ENCODE measurements at places on chromosomes 5 and 9. TPM values are rescaled to one million over a fixed set of nuclear protein-coding genes. Genes with fewer than 3 reads are reported as not detected.

GRCh38 chr9:82882138-82882537, 180.8 kb downstream of the RASEF start:
- peak; percentile 56 for DNase-seq

GRCh38 chr5:51279983-51280706, 103.1 kb upstream of the ISL1 start:
- no peak for DNase-seq

- DNase-seq = no peak
These were observed 80.7 kb downstream of the DRD1 start for GRCh38 chr5:175363300-175363699.

GRCh38 chr5:135468541-135468940, 16.4 kb upstream of the TIFAB start:
- no peak for DNase-seq

Gene CDKN2B-AS1
- polyA plus RNA-seq = 0.75 TPM

Gene ACTBL2
- 0.10 TPM for polyA plus RNA-seq

DNA sequence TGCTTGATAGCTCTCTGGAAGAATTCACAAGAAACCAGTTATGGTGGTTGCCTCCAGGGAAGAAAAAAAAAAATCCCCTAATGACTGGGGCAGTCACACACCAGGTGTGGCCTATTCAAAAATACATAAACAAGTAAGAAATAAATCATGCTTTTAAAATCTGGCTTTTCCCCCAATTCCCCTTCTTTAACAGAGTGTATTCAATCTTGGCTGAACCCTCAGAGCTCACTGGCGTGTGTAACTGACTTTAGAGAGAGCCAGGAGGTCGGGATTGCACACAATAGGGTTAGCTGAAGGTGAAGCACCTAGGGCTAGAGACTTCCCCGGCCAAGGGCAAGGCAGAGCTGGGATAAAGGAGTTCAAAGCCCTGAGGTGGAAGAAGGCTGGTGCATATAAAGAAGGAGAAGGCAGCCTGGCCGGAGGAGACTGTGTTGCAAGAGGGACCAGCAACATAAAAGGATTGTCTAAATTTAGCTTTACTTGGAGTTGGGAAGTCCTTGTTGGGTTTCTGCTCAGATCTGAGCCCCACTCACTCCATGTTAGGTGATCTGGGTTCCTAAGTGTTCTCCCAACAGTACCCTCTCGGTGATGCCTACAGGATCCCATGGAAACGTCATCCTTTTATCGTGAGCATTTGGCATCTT, 19.7 kb downstream of the FNBP1 start:
- peak; percentile 55 for DNase-seq

DNA sequence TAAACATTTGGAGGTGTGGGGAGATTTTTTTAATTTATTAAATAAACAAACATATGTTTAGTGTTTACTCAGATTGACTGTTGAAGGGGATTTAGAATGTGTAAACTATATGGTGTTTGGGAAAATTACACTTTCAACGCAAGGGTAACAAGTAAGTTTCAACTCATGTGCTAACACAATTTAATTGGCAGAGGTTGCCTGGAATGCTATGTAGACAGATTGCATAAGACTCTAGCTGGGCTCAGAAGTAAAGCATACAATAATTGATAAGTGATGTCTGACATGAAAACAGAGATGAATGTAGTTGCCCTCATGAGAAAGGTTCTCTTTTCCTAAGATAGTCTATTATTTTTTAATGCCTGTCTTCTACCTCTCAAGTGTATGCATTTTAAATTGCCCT, 617.4 kb downstream of the KCTD16 start:
- no peak for DNase-seq

DNA sequence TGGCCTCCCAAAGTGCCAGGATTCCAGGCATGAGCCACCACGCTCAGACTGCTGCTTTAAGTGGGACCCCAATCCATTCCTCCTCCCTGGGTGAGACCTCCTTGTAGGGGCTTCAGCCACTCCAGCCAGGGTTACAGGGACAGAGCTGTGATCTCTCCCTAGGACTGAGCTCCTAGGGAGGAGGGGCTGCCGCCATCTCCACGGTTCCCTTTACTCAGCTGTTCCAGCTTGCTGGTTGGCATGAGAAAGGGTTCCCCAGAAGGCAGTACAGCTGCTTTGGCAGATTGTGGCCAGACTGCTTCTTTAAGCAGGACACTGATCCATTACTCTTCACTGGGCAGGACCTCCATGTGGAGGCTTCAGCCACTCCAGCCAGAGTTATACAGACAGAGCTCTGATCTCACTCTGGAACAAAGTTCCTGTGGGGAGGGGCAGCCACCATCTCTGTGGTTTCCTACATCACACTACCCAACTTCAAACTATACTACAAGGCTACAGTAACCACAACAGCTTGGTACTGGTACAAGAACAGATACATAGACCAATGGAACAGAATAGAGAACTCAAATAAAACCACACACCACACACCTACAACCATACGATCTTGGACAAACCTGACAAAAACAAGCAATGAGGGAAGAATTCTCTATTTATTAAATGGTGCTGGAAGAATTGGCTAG, 7.2 kb downstream of the INSL6 start:
- no peak for DNase-seq

Gene CDK5RAP2
- 19.8 TPM for polyA plus RNA-seq

Gene SCGB3A1
- polyA plus RNA-seq = not detected

GRCh38 chr5:177003649-177004048, 2.9 kb downstream of the UIMC1 start:
- no peak for DNase-seq

- DNase-seq = no peak
These were observed 67.1 kb downstream of the RETREG1 start for GRCh38 chr5:16549491-16550206.

Gene GABRA6
- polyA plus RNA-seq = not detected

Gene NUDT12
- 5.2 TPM for polyA plus RNA-seq

DNA sequence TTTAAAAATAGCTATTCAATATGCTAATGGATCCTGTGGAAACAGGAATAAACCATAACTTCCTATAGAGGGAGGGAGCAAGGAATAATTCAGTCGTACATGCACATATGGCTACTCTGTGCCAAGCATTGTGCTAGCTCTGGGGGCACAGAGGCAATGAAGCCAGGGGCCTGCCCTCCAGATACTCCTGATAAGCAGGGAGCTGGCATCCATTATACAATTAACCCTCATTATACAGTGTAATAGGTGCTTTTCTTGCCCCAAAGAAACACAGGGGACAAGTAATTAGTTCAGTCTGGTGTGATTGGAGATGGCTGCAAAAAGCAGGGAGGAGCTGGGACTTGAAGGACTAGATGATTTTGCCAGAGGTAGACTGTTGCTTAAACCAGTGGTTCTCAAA, 200.4 kb downstream of the SREK1 start:
- DNase-seq = no peak

Gene TAF1L
- 0.01 TPM for polyA plus RNA-seq

DNA sequence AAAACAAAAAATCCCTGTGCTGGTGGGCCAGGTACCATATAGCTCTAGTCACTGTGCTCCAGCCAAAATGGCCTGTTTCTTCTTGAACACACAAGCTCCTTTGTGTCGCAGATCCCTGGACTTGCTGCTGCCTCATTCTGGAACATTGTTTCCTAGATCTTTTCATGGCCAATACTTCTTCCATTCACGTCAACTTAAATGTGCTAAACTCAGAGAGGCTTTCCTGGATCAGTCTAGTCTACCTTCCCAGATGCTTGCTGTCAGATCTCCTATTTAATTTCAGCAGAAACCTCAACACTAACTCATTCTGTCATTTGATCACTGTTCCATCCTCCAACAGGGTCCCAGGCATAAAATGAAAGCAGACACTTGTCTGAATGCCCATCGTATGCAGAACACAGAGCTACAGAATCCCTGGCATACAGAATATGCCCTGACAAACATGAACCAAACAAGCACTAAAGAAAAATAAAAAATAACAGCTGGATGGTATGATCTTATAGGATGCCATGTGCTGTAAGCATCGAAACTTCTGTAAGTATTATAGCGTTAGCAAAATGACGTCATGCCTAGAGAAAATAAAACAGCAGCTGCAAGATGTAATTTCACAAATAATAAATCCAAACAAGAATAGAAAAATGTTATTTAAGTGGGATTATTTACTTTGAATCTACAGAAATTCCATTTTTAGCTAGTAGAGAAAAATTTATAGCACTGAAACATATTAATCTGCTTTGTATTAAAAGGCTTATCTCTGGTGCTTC, 403.7 kb upstream of the DAP start:
- no peak for DNase-seq

- no peak for DNase-seq
These were observed 891 bp downstream of the PCDHGB2 start for GRCh38 chr5:141360685-141361084.

DNA sequence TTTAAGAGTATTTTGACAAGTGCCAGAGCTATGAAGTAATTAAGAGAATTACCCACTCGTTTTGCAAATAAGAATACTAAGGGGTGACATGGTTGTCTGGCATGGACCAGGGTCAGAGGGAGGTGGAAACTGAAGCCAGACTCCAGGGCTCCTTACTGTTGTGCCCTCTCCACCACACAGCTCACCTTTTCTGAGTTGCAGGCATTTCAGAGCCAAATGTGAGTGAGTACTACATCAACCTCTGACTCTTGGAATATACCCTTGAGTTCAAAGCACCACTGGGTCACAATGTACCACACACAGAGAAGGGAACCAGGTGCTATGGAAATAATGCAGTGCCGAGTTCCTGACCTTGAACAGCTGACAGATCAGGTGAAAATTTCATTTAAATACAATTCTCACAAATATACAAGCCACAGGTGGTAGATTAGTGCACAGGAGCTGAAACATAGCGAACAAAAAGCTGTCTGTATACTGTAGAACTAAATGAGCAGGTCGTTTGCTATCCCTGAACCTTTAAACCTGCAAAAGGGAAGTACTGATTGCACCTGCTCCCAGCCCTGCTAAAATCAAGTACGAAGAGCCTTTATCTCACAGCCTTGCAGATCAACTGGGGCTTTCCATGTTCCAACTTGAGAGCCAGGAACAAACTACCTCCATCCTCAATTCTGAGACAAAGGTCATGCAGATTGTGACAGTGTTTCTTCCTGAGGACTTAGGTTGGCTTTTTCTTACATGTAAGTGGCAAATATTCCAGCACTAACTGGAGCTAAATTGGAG, 57.0 kb downstream of the GOLM1 start:
- no peak for DNase-seq

- no peak for DNase-seq
These were observed 543 bp downstream of the ST8SIA4 start for GRCh38 chr5:100902440-100903038.

DNA sequence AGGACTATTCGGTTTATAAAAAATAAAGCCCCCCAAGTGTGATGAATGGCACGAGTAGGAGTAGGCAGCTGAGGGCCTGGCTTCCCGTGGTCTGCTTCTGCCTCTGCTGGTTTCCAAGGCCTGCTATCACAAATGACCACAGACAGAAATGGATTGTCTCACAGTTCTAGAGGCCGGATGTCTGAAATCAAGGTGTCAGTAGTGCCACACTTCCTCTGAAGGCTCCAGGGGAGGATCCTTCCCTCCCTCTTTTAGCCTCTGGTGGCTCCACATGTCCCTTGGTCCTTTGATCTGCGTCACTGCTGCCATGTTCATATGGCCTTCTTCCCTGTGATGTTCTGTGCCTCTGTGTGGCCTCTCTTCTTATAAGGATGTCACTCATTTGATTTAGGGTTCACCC, 15.1 kb downstream of the PRKACG start:
- no peak for DNase-seq

GRCh38 chr5:82636591-82636990, 358.4 kb upstream of the RPS23 start:
- no peak for DNase-seq

- DNase-seq = no peak
These were observed 60.8 kb upstream of the CER1 start for GRCh38 chr9:14783358-14783757.

DNA sequence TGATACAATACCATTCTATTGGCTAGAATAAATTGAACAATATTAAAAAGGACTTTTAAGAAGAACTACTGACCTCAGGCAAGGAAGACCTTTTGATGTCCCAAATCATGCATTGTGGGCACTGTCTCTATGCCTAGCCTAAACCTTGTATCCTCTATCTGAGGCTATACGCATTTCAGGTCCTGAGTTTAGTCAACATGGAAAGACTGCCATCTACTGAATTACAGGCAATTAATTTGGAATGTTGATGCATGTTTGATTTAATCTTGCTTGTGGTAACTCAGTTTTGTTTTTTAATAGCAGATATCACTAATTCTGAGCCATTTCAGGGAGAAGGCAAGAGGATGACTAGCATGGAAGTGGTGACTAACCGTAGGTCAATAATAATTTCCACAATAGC, 585.3 kb upstream of the CCNG1 start:
- no peak for DNase-seq

Gene FBN2
- 29.2 TPM for polyA plus RNA-seq

GRCh38 chr5:62282064-62282463, 23.9 kb upstream of the KIF2A start:
- DNase-seq = no peak

GRCh38 chr9:128068386-128069205, 564 bp downstream of the SLC25A25 start:
- no peak for DNase-seq

- DNase-seq = no peak
These were observed 66.3 kb downstream of the LIX1 start for GRCh38 chr5:97076098-97076497.

Gene CCDC69
- 2.2 TPM for polyA plus RNA-seq

GRCh38 chr9:19513671-19514275, 105.0 kb downstream of the ACER2 start:
- no peak for DNase-seq

- DNase-seq = no peak
These were observed 129.2 kb upstream of the TRPM3 start for GRCh38 chr9:71250581-71250980.

Gene AIF1L
- 5.8 TPM for polyA plus RNA-seq

Gene PSIP1
- polyA plus RNA-seq = 13.6 TPM

DNA sequence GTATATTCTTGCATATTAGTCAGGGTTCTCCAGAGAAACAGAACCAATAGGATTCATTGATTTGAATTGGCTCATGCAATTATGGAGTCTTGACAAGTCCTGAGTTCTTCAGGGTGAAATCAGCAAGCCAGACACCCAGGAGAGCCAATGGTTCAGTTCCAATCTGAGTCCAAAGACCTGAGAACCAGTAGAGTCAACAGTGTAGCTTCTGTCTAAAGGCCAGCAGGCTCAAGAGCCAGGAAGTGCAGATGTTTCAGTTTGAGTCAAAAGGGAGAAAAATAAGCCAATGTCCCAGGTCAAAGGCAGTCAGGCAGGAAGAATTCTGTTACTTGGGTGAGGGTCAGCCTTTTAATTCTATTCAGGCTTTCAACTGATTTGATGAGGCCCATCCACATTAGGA, 37.8 kb upstream of the ANKRD34B start:
- no peak for DNase-seq

- DNase-seq = no peak
These were observed 118.1 kb downstream of the TRPM3 start for GRCh38 chr9:71003346-71003745.

Gene ZNG1C
- polyA plus RNA-seq = 30.5 TPM

Measured in mammary epithelial cell (primary cell).